ENCODE measurements at places on chromosomes 2 and 18.

DNA sequence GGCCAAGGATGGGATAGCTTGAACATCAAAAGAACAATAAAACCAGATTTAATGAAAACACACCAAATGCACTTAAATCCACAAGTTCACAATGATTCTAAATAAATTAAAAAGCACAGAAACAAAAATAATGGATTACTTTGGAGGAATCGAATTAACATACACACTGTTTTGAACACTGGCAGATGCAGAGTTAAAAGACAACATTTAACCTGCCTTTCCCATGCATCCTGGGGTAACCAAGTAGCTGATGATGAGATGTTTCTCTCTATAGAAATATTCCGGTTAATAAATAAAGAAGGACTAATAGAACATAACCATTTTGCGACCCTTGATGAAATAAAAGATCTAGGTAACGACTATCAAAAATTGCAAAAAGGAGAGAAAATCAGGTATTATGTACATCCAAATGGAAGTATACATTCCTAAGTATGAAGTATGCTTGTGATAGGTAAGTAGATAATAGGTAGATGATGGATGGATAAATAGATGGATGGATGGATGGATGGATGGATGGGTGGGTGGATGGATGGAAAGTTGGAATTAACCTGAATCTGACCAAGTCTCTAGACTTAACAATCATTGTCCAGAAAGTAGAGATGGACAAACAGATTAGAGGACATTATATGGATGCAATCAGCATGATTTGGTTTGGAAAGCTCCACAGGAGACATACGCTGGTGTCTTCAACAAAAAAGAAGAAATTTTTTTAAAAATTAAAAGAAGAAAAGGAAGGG, 57.4 kb upstream of the MYCN start:
- no peak for DNase-seq

GRCh38 chr2:12504443-12504842, 212.3 kb upstream of the TRIB2 start:
- no peak for DNase-seq

DNA sequence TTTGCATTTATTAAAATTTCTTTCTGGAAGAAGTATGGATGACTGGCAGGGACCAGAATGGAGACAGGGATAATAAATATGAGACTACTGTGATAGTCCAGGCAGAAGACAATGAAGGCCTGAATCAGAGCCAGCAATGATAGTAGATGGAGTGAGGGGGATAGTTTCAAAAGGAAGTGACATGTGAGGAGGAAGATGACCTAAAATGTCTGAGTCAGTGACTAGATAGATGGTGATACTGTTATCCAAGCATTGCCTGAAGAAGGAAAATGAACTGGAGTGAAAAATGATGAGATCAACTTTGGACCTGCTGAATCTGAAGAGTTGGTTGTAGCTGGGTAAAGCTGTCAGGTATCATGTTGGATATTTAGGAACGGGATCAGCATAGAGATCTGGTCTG, 158.3 kb upstream of the KLF7 start:
- no peak for DNase-seq

GRCh38 chr2:105237045-105237765, 4.3 kb upstream of the GPR45 start:
- no peak for DNase-seq

DNA sequence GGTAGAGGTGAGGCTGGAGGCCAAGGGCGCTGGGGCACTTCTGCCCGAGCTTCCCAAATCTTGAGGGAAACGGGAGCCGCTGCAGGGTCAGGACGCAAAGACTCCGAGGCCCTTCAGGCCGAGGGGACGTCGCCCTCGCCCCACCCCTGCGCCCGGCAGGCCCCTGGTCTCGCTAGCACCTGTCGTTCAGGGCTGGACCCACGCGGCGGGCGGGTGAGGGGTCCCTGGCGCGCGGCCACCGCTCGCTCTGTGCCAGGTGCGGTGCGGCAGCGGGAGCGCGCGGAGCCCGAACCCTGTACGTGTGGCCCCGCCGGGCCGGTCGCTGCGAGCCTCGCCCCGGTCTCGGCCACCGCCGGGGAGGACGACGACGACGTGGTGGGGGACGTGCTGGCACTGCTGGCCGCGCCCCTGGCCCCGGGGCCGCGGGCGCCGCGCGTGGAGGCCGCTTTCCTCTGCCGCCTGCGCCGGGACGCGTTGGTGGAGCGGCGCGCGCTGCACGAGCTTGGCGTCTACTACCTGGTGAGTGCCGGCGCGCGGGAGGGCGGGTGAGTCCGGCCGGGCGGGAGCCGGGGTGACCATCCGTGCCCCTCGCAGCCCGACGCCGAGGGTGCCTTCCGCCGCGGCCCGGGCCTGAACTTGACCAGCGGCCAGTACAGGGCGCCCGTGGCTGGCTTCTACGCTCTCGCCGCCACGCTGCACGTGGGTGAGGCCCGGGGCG, 4.9 kb downstream of the ERFE start:
- no peak for DNase-seq

- no peak for DNase-seq
These were observed 380.7 kb downstream of the RBM43 start for GRCh38 chr2:150880986-150881385.

- no peak for DNase-seq
These were observed 61.3 kb downstream of the TMEM247 start for GRCh38 chr2:46540496-46541331.

DNA sequence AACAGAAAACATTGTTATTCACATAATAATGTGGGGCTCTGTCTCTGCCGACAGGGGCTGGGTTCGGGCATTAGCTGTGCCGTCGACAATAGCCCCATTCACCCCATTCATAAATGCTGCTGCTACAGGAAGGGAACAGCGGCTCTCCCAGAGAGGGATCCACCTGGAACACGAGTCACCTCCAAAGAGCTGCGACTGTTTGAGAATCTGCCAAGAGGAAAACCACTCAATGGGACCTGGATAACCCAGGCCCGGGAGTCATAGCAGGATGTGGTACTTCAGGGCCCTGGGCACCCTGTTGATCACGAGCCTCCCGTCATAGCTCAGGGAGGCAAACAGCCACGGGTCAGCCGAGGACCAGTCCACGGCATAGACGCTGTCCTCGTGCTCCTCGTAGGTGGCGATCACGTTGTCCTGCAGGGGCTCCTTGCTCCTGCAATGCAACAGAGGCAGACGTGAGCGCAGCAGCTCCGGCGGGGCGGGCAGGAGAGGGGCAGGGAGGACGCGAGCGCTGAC, 188.5 kb downstream of the EIPR1 start:
- no peak for DNase-seq

- DNase-seq = no peak
These were observed 30.6 kb downstream of the KLHL41 start for GRCh38 chr2:169540146-169540545.

DNA sequence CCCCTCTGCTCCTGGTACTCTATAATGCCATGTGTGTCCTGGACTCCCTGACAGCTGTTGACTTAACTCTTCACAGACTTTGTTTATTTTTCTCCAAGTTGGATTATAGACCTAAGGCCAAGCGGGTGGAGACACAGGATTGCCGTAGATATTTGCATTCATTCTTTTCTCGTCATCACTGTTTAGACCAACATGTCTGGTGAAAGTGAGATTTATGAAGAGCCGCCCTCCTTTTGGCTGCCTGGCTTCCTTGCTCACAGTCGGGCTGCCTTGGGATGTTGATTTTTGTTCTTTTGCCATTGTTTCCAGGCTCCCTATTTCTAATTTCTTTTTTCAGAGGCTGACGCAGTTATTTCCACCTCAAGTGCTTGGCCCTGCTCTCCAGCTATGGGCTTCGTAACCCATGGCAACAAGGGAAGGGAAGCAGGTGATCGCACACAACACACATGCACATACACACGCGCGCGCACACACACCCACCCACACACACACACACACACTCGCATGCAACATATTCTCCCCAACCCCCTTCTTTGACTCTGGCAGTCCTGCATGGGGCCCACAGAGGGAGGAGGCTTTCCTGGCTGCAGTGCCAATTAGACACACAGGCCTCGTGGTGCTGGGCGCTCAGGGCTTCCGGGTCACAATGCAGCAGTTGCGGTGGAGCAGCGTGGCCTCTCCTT, 296.5 kb downstream of the MTX2 start:
- DNase-seq = no peak

- DNase-seq = no peak
These were observed 175.9 kb upstream of the FN1 start for GRCh38 chr2:215611609-215612386.

DNA sequence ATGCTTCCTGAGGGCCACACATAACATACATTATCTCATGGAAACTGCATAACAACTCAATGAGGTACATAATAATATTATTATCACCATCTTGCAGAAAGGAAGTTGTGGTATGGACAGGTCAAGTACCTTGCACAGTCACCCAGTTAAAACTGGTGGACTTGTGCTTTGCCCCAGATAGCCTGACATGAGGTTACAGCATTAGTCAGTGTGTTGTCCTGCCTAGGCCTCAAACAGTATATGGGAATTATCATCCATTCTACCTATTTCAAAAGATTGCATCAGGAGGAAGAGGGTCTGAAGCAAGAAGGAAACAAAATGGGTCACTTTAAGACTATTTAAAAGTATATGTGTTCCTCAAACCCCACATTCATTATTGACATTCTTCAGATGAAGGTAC, 5.4 kb upstream of the ANTXR1 start:
- DNase-seq = no peak

DNA sequence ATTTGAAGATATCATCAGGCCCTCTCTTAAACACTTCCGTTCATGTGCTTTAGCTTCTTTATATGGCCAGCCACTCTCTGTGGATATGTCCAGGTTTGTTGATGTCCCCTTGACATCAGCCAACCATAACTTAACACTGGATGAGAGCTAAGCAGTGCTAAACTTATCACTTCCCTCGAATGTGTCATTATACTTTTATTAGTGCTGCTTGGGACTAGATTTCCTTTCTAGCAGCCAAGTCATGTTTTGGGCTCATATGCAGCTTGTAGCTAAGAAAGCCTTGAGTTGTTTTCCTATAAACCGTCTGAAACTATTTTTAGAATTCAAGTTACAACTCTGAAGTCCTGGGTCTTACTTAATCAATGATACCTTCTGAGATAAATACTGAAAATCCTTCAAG, 144.8 kb upstream of the TNP1 start:
- no peak for DNase-seq

- no peak for DNase-seq
These were observed 16.5 kb downstream of the AFTPH start for GRCh38 chr2:64540615-64541014.

GRCh38 chr2:241741016-241741415, 6.6 kb downstream of the D2HGDH start:
- DNase-seq = no peak

GRCh38 chr2:113257516-113258264, 21.0 kb downstream of the PAX8 start:
- no peak for DNase-seq

DNA sequence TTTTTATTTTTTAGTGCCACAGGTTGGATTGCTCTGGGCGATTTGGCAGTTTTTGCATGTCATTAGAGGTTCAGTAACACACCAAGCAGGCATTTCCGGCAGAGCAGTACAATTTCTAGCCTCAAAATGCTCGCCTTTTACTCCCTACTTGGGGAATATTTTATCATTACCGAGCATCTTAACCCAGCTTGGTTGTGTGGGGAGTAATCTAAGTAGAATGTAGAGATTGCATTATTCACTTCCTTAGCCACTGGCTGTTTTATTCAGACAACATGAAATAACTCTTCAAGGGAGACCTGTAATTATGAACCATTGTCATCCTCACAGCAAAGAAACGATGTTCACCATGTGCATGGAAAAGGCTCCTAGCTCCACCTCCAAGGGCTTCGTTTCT, 13.1 kb downstream of the GRP start:
- DNase-seq = no peak

- DNase-seq = no peak
These were observed 2.2 kb downstream of the ALPI start for GRCh38 chr2:232458051-232458660.

DNA sequence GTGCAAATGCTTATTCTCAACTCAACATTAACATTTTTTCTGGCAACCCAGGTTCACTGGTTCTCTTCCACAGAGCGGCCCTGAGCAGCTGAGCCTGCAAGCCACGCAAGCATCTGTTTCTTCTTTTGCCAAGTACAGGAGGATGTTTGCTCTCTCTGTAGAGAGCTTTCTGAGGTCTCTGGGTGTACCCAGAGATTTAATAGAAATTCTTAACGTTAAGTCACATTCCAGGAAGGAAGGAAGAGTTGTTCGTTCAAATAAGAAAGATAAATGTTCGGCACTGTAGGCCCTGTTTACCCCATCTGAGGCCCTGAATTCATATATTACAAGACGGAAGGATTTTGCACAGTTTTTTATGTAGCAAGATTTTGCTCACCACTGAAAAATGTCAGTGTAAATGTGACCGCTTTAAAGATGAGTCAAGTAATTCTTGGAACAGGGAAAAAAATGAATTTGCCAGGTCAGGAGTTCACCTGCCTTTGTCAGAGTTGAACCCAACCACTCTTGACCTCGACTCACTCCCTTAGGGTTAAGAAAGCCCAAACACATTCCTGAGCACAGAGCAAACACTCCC, 30.1 kb downstream of the KCTD18 start:
- no peak for DNase-seq

DNA sequence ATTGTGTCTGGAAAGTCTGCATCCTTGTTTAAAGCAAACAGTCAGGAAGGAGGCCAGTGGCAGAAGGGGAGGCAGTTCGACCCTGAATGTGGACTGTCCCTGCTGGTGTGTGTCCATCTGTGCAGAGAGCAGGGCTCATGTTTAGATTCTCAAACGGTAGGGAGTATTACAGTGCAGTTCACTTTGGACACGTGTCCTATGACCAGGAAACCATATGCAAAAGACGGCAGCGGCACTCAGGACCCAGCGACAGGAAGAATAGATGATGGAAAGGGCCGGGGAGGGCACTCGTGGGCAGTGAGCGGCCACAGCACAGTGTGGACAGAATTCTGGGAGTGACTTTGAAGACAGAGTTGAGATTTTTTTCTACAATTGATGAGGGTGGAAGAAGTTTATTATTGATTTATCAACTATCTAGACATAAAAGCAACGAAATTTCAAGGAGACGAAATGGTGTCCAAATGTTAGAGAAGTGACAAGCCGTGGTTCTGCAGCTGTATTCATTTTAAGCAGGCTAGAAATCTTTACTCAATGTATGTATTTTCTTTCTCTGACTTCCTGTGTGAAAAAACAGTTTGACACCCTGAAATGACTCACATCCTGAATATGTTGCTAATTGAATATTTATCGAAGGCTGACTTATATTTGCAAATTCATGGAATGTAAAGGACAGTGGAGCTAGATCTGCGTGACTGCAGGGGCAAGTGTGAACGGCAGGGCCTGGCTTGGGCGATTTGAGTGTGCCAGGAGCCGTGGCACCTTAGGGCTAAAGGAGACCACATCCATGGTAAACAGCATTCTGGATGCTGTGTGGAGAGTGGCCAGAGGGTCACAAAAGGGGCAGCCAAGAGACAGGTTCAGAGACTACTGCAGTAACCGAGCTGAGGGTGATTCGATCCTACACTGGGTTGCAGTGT, 214.2 kb downstream of the PTGR3 start:
- DNase-seq = no peak
